ENCODE measurements at places on chromosomes 16 and 17.

- no peak overlapping the region for H3K27ac ChIP-seq
- H3K4me1 ChIP-seq, result no peaks in the 10 kb centered on the region
- H3K4me3 ChIP-seq, result no peak overlapping the region
- no peaks in the 10 kb centered on the region for H3K27me3 ChIP-seq
Measured at GRCh38 chr16:11706180-11706742, 36.4 kb downstream of the TXNDC11 start.

- H3K36me3 ChIP-seq, result peaks cover 45% of the 10 kb centered on the region
- no peak overlapping the region for H3K27ac ChIP-seq
- peak; percentile 87 for DNase-seq
- no peaks in the 10 kb centered on the region for H3K4me1 ChIP-seq
- H3K4me3 ChIP-seq, result no peak overlapping the region
Measured at GRCh38 chr16:30934827-30935557, 11.6 kb downstream of the FBXL19 start.

DNA sequence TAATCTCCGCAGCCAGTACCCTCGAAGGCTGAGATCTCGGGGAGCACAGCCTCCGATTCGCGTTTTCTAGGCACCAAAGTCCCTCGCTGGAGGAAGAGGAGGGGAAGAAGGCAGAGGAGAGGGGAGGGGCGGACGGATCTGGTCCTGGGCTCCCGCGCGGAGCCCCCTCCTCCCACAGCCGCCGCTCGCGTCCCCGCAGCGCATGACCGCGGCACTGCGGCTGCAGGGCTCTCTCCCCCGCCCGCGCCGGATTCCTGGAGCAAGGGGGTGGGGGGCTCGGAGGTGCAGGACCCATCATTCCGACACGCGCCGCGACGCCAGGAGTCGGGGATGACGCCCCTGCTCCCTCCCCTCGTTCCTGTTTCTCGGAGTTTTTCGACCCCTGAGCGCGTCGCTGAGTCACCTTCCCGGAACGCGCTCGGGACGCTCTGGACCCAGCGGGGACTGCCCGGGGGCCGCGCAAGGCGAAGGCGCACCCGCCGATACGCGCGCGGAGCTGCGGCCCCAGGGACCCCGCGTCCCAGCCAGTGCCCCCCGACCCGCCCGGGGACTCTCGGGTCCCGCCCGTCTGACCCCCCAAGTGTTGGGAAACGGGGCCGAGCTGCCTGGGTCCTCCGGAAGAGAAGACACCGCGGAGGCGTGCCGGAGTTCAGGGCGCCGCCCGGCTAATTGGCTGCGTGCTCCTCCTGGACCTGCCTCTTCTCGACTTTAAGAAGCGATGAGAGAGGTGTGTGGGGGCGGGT lies 1.4 kb upstream of the SPHK1 start:
- no peak overlapping the region for H3K27ac ChIP-seq
- 0 out of 2 replicates have a peak, but pooled peaks cover 2% of the 10 kb centered on the region for H3K4me1 ChIP-seq
- peaks cover 16% of the 10 kb centered on the region for H3K27me3 ChIP-seq
- peak; percentile 86 for DNase-seq

DNA sequence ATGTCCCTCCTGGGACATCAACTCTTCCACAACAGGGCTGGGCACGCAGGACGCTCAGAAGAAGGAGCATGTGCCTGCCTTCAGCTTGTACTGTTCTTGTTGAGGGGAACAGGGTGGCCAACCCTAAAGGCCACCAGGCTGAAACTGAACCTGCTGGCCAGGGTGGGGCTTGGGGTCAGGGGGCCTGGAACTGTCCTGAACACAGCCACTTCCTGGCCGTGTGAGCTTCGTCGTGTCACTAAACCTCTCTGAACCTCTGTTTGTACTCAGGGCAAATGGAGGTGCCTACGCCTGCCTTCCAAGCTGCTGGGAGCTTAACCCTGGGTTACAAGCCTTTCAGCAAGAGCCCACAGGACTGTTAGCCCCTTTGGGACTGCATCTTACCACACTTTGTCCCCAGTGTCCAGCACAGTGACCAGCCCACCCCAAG lies 6.7 kb downstream of the ARHGAP27 start:
- peaks cover 16% of the 10 kb centered on the region for H3K27me3 ChIP-seq
- peaks cover 3% of the 10 kb centered on the region for H3K36me3 ChIP-seq
- H3K27ac ChIP-seq, result no peak overlapping the region
- H3K4me3 ChIP-seq, result no peak overlapping the region
- no peaks in the 10 kb centered on the region for H3K4me1 ChIP-seq

GRCh38 chr16:50881956-50882355 lies 140.1 kb downstream of the CYLD start:
- DNase-seq, result peak; percentile 17
- no peaks in the 10 kb centered on the region for H3K36me3 ChIP-seq
- no peak overlapping the region for H3K27ac ChIP-seq
- no peaks in the 10 kb centered on the region for H3K27me3 ChIP-seq
- peaks cover 3% of the 10 kb centered on the region for H3K4me1 ChIP-seq

DNA sequence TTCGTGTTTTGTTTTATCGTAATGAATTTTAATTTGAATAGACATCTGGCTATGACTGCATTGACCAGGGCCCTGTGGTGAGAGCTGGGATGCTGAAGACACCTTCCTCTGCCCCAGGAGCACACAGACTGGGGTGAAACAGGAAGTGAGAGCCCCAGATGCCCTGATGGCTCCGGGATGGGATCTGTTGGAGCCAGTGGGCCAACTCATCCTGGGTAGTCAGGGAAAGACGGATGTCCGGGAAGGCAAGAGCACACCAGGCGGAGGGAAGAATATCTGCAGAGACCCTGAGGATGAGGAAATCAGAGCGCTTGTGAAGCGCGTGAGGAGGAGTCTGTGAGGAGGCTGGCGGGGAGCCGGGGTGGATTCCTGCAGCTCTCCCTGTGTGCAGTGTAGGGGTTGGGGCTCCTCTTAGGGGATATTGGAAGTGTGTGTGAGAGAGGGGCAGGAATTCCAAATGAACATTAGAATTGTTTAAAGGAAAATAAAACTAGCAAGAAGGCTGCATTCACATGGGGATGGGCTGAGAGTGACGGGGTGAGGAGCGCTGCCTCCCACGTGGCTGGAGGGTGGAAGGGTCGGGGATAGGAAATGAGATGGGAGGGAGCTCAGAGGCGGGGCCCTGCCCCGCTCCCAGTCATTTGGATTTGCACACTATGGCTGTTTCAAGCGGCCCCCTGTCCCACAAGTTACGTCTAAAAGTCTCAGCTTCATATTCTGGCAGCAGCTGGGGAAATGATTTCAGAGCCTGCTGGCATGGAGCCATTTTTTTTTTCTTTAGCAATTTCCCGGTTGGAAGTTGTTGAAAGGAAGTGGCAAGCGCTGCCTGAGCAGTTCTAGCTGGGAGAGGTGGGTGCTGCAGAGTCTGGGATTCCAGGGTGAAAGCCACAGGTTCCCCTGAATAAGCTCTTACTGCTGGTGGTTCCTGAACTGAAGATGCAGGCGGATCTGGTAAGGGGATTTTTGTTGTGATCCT lies 71.2 kb upstream of the LGALS9 start:
- H3K4me3 ChIP-seq, result no peak overlapping the region
- no peak for DNase-seq
- no peaks in the 10 kb centered on the region for H3K27me3 ChIP-seq

DNA sequence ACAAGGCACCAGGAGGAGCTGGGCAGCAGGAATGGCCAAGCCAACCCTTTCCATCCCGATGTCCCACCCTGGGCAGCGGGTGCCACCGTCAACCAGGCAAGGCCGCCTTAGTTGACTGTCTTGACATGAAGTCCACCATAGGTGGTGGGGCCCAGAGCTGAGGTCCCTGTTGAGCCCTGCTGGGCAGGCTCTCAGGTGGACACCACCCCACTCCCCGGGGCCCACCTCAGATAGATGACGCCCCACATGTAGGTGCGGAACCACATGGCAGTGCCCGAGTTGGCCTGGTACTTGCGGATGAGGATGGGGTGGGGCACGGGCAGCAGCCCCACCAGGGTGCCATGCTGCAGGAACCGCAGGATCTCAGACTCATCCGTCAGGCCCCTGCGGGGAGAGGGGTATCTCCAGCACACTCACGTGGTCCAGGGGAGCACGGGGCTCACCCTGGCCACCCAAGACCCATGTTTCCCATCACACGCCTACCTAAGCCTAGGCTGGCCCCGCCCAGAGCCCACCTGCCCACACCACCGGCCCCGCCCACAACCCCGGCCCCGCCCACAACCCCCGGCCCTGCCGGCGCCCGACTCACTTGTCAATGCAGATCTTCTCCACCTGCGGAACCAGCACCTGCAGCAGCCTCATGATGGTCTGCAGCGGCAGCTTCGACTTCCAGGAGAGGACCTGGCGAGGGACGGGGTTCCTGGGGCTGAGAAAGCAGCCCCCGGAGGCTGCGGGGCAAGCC lies 16.2 kb downstream of the OTOP3 start:
- H3K4me3 ChIP-seq, result no peak overlapping the region
- DNase-seq, result peak; percentile 89
- no peaks in the 10 kb centered on the region for H3K36me3 ChIP-seq
- H3K4me1 ChIP-seq, result no peaks in the 10 kb centered on the region
- H3K27ac ChIP-seq, result no peak overlapping the region
- no peaks in the 10 kb centered on the region for H3K27me3 ChIP-seq

GRCh38 chr17:41392278-41392677 lies 5.1 kb downstream of the KRT31 start:
- no peak overlapping the region for H3K27ac ChIP-seq
- DNase-seq, result no peak
- no peaks in the 10 kb centered on the region for H3K36me3 ChIP-seq
- no peaks in the 10 kb centered on the region for H3K4me1 ChIP-seq
- H3K4me3 ChIP-seq, result no peak overlapping the region

DNA sequence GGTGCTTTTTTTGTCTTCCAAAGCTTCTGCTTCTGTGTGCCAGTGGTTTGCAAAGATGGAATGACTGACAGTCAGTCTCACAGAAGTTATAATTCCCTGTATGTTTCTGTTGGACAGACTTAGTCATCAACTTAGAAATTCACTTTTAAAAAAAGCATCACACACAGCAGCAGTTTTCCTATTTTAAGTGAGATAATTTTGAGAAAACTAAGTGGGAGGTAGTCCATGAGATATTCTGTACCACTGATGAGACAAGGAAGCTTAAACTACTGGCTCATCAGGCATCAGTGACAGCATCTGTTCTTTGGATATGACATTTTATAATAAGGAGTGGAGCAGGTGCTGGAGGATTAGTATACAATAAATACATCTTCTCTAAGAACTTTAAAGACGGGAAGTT lies 20.0 kb downstream of the CNP start:
- no peaks in the 10 kb centered on the region for H3K27me3 ChIP-seq
- no peak overlapping the region for H3K27ac ChIP-seq
- H3K4me1 ChIP-seq, result no peaks in the 10 kb centered on the region

DNA sequence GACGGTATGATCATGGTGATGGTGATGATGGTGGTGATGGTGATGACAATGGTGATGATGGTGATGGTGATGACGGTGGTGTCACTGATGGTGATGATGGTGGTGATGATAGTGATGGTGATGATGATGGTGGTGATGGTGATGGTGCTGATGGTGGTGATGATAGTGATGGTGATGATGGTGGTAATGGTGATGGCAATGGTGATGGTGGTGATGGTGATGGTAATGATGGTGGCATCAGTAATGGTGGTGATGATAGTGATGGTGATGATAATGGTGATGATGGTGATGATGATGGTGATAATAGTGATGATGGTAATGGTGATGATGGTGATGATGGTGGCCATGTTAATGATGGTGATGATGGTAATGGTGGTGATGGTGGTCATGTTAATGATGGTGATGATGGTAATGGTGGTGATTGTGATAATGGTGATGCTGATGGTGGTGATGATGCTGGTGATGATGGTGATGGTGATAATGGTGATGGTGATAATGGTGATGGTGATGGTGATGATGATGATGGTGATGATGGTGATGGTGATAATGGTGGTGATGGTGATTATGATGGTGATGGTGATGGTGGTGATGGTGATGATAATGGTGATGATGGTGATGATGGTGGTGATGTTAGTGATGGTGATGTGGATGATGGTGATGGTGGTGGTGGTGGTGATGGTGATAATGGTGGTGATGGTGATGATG lies 107.2 kb downstream of the C16orf95 start:
- H3K4me3 ChIP-seq, result no peak overlapping the region
- H3K36me3 ChIP-seq, result no peaks in the 10 kb centered on the region
- no peaks in the 10 kb centered on the region for H3K4me1 ChIP-seq
- H3K27me3 ChIP-seq, result no peaks in the 10 kb centered on the region
- no peak overlapping the region for H3K27ac ChIP-seq
- DNase-seq, result no peak

DNA sequence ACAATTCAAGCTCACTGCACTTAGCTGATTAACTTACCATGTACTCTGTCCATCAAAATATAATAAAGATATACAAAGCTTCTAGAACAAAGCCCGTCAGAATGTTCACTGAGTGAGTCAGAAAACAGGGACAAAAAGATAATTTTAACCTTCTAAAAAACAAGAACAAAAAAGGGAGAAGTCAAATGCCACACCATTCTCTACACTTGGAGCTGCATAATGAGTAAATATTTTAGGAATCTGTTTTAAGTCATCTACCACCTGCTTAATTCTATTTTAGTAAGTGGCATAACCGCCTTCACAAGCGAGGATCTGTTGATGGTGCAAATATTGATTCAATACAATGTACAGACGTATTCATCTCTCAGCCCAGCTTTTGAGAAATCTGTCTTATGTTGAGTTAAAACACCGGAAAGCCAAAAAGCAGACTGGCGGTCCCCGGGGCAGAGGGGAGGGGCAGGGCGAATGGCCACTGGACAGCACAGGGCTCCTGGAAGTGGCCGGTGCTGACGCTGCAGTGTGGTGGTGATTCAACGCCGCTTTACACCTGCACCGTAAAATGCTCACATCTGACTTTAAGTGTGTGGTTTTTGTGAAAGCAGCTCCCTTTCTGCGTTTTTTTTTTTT lies 20.1 kb downstream of the RAB40B start:
- no peaks in the 10 kb centered on the region for H3K36me3 ChIP-seq
- H3K4me3 ChIP-seq, result no peak overlapping the region
- DNase-seq, result no peak
- H3K4me1 ChIP-seq, result no peaks in the 10 kb centered on the region

DNA sequence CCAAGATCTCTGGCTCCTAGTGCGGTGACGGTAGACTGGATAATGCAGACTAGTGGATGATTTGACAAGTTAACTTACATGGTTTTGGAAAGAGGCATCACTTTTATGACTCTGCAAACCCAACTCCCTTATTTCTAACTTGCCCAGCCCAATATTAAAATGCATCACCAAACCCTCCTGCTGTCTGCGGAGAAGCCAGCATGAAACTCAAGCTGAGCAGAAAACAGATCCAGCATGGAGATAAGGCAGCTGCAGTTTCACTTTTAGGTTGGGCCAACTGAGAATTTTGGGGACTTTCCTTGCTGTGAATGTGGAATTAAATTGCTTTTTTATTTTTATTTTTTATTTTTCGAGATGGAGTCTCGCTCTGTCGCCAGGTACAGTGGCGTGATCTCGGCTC lies 27.8 kb downstream of the CDH1 start:
- H3K36me3 ChIP-seq, result peaks cover 9% of the 10 kb centered on the region
- H3K4me1 ChIP-seq, result peaks cover 30% of the 10 kb centered on the region
- DNase-seq, result no peak
- H3K27ac ChIP-seq, result no peak overlapping the region

DNA sequence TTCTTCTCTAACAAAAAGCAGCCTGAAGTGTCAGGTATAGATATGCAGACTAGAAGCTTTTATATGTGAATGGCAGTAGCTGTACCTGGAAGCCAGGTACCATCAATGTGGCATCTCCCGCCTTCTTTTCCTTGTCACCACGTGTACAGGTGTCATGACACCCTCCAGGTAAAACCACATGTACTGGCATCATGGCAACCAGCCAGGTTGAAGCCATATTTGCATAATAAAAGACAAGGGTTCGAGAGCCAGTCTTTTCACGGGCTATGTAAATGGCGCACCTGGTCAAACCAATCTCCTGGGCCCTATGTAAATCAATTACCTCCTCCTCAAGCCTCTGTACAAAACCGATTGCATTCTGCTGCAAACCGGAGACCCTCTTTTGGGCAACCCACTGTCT lies 541.3 kb downstream of the CDH11 start:
- no peaks in the 10 kb centered on the region for H3K27me3 ChIP-seq
- H3K27ac ChIP-seq, result no peak overlapping the region
- peak; percentile 58 for DNase-seq
- no peak overlapping the region for H3K4me3 ChIP-seq
- H3K36me3 ChIP-seq, result no peaks in the 10 kb centered on the region
